HL-60 (cell line): ENCODE measurements at places on chromosomes 11 and 22.

GRCh38 chr11:106012744-106013143 is 9.3 kb downstream of the MSANTD4 start:
- no peak for DNase-seq

DNA sequence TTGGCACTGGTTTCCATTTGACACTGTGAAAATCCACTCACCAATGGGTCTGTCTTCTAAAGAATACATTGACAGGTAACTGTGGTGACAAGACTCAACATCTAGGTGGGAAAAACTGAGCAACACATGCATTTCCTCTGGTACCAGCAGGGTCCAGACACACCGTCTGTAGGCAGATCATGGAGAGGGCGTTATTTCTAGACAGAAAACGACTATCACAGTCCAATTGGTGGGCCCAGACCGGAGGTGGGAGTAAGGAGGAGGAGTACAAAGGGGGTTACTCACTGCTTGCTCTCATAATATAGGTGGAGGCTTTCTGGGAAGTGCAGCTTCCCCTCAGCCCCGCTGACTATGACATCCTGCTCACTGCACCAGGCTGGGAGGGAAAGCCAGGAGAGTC is 9.9 kb downstream of the OVCH2 start:
- no peak for DNase-seq

- DNase-seq: no peak
Measured at GRCh38 chr11:21520244-21520643, 672.6 kb upstream of the ANO5 start.

GRCh38 chr22:50112151-50113118 is 22.6 kb downstream of the MOV10L1 start:
- DNase-seq: peak; percentile 65

DNA sequence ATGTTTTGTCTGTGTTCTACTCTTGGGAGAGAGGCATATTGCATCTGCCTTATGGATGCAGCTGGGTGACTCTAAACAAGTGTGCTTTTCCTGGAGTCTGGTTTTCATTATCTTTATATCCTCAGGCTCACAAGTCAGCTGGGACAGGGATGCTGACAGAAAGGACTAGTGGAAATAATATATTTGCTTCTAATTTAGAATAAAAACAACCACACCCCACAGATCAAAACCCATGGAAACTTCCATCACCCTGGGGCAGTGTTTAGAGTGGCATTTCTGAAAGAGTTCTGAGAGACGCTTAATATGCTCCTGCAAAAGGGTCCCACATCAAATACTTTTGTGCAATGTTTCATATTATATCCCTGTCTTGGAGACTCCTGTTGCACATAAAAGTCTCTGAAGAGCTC is 20.8 kb downstream of the KCNE3 start:
- DNase-seq: no peak

GRCh38 chr11:126722956-126723664 is 277.5 kb downstream of the KIRREL3 start:
- DNase-seq: no peak

DNA sequence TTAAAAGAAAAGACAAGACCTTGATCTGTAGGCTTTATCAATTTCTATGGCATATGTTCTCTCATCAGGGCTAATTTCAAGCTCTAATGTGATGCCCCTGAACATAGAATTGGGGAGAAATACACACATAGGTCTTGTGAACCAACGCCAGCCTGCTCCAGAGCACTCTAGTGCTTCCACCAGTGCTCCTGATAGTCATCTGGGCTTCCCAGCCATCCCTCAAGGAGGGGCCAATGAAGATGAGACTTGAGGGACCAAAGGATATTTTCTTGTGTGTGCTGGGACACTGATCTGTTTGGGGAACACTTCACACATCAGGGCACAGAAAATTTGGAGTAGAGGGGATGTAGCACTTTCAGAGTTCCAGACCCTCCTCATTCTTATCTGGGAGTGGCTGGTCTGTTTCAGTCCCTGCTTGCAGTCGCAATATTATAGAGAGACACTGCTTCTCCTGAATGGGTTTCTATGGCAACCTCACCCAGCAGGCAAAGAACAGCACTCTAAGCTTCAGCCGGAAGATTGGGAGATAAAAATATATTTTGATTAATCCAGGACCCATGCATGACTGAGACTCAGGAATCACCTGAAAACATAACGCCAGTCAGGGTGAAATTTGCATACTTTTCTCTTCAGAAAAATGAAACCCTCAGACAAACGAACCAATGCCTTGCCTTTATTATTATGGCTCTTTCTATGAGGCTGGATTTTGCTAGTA is 28.4 kb upstream of the SCN3B start:
- DNase-seq: no peak

DNA sequence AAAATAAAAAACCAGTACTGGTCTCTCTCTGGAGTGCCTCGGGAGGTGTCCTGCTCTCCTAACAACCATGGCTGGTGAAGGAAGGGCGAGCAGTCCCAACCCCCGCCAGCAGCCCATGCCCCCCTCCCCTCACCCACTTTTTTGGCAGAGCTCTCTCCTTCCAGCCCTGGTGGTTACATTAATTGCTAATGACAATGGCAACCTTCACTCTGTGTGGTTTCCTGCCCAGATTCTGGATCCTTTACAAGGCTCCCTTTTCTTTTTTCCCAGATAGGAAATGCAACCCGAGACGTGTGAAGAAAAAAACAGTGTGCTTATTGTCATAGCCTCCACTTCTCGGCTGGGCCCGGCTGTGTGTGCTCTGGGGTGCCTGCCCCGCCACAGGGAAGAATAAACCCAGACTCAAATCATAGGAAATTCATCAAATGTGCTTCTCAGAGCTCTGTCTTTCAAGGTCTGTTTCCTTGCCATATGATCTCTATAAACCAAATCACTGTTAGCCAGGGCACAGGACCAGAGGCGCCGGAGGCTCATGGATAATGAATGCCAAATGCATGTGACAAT is 513.0 kb downstream of the SOX6 start:
- DNase-seq: no peak

- DNase-seq: no peak
Measured at GRCh38 chr11:17649261-17649660, 70.1 kb upstream of the MYOD1 start.

DNA sequence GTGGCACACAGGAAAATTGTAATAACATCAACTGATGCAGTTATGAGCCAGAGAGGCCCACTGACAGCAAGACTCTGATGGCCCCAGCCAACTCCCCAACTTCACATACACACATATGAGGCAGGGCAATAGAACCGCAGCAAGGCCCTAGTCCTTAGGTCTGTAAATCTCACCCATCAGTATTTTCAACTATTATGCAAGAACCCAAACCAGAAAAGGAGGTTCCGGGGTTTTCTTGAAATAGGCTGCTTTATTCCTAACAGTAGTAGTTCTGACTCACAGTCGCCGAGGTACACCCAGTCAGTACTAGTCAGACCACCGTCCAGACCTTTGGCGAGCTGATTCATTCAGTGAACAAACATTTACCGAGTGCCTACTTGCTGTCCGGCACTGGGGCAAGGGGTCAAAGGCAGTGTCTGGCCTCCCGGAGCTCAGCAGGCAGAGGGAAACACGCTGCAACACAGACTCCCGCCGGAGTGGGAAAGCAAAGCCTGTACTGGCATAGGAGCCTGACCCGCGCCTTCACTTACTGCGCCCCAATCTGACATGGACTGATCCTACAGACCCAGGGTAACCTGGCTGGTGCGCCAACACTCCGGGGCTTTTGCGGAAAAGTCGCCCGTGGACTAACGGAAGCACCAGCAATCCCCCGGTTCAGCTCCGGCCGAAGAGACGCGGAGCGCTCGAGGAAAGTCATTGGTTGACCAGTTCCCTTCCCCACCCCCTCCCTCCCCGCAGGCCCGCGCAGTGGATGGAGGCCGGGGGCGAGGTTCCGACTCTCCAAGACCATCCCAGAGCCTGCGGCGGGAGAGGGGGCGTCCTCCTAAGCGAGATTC is 1.3 kb downstream of the PLEKHA7 start:
- no peak for DNase-seq
